ENCODE measurements at places on chromosomes 7 and 10.

- no peak for DNase-seq
Measured at GRCh38 chr10:22345301-22346095, at the start of gene SPAG6. Gene SPAG6, plus strand, starts transcription at chr10:22345496. Its CDS starts 116 bp downstream, at chr10:22345612.

GRCh38 chr10:3196958-3197347, 24.4 kb upstream of the PITRM1 start:
- DNase-seq = no peak

DNA sequence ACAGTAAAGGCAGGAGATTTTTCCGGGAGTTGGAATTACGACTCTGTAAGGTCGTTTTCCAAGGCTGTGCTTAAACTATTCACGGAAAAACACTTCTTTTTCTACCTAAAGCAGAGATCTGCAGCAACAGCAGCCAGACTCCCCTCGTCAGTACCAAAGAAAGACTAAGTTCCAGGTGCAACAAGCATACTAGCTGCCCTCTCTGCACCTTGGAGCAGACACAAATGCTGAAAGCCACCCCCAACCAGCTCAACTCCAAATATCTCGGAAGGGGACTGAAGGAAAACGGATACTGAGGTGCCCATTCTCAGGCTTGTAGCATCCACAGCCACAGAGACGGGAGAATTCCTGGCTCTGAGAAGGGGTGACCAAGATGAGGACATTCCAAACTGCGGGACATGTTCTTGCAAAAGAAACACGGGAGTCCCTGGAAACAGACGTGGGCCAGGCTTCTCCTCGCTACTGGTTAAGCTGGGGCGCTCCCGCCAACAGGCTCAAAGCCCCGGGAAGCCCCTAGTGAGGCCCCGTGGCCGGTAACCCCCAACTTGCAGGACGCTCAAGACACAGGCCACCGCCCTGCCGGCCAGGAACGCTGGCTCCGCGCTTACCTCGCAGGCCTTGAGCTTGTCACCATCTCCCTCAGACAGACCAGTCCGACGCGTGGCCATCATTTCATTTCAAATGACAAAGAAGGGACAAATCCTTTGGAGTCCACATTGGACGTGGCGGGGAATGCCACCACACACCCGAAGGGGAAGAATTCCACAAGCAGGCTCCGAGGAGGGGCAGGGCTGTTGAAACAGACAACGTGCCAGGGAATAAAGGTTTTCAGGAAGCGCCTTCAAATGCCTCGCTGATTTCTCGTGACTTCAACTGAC, 2.2 kb downstream of the ARHGAP21 start:
- peak; percentile 68 for DNase-seq

DNA sequence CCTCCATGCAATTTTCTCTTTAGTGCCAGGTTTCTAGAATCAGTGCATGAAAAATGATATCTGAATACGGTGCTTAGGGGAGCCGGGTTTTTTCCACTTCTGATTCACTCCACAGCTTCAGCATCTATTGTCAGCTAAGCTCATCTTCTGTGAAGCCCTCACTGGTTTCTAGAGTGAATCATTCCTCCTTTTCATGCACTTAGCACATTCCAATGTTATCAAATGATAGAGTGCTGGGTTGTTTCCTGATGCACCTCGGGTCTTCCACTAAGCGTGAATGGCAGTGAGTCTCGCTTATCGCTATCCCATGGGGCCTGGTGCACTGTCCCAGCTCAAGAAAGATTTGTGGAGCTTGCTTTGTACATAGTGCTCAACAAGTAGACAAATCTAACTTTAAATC, 170.9 kb upstream of the RHEB start:
- no peak for DNase-seq

GRCh38 chr7:55527307-55527706, 45.0 kb downstream of the VOPP1 start:
- DNase-seq = no peak

- DNase-seq = peak; percentile 24
Measured at GRCh38 chr7:154640266-154640865, 362.6 kb downstream of the PAXIP1 start.

DNA sequence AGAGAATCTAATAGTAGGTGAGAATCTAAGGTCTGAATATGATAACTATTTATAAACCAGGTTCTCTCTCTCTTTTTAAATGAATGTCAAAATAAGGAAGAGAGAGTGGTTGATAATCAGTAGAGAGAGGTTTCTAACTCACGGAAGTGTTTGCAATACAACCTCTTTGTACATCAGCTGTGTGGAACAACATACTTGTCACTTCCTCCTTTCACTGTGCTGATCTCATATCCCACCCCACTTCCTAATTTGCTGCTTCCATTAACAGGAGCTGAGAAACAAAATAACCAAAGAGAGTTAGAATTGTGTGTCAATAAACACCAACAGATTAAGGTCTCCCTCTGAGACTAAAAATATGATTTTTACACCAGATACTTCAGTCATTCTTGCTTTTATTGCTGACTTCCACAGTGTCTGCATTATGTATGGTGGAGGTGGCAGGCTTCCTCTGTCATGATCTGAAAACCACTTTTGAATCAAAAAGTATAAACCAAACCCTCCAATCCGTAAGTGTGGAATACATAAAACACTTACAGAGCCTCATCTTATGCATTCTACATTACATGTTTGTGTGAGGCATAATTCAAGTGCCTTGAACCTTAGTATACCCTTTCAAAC, 25.0 kb downstream of the CACUL1 start:
- no peak for DNase-seq

GRCh38 chr7:114502454-114503254, 88.0 kb downstream of the FOXP2 start:
- no peak for DNase-seq

- DNase-seq = no peak
Measured at GRCh38 chr7:15130666-15131541, 228.4 kb upstream of the DGKB start.

- DNase-seq = no peak
Measured at GRCh38 chr7:20799566-20800366, 13.1 kb upstream of the SP8 start.

DNA sequence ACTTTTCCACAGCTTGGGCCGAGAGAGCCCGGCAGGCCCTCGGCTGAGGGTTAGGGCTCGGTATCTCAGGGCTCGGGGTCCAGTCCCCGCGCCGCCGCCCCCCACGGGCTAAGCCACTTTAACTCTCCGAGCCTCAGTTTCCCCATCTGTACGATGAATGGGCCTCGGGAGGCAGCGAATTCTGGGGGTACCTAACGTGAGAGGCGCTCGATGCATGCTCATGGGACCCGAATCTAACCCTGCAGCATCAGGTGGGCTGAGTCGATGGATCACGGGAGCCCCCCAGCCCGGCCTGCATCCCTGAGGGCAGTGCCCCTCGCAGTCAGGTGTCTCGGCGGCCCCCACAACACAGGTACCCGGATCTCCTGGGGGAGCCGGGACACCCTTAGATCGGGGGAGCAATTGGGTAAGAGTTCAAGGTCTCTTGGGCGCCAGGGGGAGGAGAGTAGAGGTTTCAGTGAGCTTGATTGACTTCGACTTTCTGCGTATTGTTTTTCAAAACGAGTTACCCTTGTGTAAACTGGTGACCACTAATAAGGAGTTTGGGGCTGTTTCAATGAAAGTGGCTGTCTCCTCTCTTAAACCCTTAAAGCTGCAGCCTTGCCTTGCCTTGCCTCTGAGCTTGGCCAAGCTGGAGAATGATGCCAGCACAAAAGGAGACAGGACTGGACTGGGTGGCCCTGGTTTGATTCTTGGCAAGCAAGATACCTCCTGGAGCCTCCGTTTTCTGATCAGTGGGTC, 631 bp downstream of the POR start:
- no peak for DNase-seq

- DNase-seq = no peak
Measured at GRCh38 chr7:10643545-10643944, 330.1 kb upstream of the PHF14 start.

DNA sequence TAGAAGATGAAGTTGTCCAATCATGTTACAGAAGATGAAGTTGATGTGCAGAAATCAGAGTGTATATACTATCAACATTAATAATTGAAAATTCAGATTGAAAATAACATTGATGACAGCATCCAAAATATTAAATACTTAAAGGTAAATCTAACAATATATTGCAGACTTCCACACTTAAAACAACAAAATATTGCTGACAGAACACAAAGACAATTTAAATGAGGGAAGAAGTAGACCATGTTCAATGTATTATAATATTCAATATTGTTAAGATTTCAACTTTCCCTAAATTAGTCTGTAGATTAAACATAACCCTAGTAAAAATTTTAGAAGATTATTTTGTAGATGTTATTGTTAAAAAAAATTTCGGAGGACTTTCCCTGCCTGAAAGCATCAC, 151.9 kb downstream of the PON1 start:
- DNase-seq = no peak

GRCh38 chr10:122997864-122998263, 10.7 kb downstream of the IKZF5 start:
- DNase-seq = no peak

GRCh38 chr7:2537981-2538851, 17.1 kb downstream of the BRAT1 start:
- no peak for DNase-seq

DNA sequence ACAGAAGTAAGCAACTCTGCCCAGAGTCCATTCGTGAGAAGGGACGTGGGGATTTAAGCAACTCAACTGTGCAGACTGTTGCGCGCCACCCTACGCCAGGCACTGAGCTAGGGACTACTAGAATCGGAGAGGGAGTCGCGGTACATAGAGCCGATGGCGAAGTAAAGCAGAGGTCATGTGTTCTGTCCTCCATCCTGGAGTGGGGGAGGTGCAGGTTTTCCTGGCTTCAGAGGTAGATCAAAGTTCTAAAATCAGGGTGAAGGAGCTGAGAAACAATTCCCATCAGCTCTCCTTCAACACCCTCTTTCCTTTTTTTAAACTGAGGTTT, 23.2 kb downstream of the SLC35G1 start:
- no peak for DNase-seq

DNA sequence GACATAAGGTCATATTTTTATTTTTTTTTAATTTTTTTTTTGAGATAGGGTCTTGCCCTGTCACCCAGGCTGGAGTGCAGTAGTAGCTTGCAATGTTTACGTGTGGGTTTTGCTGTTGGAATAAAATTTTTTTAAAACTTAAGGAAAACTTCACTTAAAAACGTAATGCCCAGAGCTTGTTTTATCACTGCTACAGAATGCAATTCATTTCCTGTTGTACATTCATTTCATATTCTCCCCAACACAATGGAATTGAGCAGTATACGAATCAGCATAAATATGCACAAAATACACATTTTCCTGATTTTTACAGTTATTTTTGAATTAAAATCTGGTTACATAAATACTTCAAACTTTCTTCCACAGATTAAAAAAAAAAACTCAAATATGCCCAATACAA, 40.3 kb downstream of the RSU1 start:
- DNase-seq = no peak

- no peak for DNase-seq
Measured at GRCh38 chr7:6251653-6252052, 20.8 kb downstream of the CYTH3 start.

DNA sequence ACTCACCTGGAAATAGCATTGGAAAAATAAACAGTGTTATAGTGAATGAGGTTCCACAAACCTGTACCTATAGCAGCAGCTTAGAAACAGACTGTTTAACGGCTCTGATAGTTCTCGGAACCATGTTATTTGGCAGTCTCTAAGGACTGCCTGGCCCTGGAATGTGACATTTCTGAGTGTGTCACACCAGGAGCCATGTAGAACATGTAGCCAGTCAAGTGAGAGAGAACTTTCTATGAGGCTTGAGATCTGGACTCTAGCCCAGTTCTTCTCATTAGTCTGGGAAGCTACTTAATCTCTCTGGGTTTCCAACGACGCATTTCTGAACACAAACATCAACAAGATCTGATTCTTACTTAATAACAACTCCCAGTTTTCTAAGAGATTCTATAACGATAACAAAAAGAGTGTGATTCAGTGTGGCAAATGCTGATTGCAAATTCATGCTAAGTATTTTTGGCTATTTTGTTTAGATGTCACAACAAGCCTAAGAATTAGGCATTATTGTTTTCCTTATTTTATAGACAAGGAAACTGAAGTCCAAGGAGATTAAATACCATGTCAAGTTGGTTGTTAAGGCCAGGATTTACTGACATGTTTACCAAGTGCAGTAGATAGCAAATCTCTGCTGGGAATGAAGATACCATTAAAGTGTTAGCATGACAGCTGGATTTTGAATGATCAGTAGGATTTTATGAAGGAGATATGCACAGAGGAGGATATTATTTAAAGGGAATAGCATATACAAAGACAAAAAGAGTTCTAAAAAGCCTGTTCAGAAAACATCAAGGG, 47.2 kb downstream of the APBB1IP start:
- no peak for DNase-seq

DNA sequence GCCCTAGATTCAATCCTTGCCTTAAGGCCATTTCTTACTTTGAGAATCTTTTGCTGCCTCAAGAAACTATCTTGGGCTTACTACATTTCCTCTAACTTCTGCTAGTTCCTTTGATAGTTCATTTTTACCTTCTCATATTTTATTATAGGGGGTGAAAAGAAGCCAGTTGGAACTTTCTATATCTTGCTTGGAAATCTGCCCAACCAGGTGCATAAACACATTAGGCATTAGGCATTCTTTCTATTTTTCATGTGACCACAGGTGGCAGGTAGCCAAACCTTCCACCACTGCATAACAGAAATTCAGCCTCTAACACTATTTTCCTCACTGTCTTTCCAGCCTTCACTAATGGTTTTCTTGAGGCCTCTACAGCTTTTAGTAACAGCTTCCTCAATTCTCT, 300.0 kb upstream of the SP8 start:
- DNase-seq = no peak

DNA sequence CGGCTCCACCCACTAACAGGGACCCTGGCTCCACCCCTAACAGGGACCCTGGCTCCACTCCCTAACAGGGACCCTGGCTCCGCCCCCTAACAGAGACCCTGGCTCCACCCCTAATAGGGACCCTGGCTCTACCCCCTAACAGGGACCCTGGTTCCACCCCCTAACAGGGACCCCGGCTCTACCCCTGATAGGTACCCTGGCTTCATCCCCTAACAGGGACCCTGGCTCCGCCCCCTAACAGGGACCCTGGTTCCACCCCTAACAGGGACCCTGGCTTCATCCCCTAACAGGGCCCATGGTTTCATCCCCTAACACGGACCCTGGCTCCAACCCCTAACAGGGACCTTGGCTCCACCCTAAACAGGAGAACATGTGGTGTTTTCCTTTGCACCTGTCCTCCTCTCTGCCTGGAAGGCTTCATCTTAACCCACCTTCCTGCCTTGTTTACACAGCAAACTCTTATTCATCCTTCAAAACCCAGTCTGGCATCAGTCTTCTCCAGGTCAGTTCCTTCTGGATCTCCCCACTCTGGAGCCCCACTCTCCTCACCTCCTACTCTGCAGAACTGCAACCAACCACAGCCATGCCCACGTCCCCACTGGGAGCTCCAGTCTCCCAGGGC, 58.0 kb downstream of the CHST15 start:
- no peak for DNase-seq

DNA sequence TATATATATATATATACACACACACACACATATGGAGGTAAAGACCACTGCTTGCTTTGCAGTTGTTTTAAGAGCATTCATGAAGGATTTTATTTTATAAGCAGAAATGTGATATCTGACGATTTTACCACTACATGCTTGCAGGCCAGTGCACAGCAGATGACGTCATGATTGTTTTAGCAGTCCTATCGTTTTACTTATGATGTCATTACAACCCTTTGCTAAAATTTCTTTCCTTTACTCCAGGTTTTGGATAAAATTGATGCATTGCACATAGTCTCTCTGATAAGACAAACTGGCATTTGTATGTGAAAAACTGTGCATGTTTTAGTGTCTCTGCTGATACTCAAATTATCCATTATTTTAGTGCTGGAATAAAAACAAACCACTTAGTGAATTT, 9.2 kb downstream of the EGFR start:
- DNase-seq = no peak

- peak; percentile 1 for DNase-seq
Measured at GRCh38 chr10:90592638-90593302, 265.1 kb downstream of the HTR7 start.
